Epithelial cell of proximal tubule (primary cell): ENCODE measurements at places on chromosomes 3 and 15.

GRCh38 chr3:25520926-25521559 is 93.0 kb downstream of the RARB start:
- DNase-seq, result no peak

DNA sequence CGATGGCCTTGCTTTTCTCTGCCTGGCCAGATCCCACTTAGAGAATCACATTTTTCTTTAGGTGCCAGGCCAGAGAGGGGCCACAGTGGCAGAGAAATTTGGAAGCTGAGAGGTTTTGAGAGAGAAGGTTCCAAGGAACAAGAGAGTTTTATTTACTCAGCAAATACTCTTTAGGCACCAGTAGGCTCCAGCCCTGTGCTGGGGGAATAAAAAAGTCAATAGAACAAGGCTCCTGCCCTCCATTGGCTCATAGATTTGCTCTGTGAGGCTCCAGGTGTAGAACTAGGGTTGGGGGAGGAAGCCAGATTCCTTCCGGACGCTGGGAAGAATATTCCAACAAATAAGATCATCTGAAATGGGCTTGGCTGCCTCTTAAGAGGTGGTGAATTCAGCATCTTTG is 59.9 kb downstream of the ST8SIA2 start:
- DNase-seq, result no peak

- no peak for DNase-seq
Observed at GRCh38 chr3:14988988-14989394, 41.6 kb downstream of the NR2C2 start.

GRCh38 chr3:168865022-168865551 is 769.4 kb upstream of the GOLIM4 start:
- DNase-seq, result no peak

DNA sequence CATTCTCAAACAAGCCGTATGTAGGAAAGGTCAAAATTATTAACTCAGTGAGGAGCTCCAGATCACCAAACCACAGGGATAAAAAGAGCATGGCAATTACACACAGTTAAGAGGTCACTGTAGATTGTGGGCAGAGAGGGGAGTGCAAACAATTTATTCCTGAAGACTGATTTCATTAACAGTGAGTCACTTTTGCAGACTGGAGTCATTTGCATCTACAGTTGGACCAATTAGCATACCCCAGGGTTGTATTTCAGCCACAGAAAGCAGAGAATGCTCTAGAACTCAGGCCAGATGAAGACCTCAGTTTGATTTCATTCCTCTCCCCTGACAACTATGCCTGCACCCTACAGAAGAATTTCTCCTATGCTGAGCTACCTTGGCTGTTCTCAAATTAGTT is 40.1 kb downstream of the SETMAR start:
- peak; percentile 22 for DNase-seq

DNA sequence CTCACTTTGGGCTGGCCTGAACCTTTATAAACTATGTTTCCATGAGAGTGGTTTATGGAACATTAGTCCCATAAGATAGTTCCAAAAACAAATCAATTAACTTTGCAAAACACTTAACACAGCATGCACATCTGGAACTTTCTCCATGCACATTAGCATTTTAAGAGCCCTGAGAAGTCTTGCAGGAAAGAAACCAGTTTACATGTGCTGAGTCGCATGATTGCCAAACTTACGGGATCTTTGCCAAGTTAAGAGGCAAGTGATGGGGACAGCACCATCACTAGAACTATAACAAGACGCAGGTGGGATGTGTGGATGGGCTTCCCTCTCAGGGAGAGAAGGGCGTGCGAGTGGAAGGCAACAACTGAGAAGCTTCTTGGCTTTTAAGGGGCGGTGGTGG is 20.7 kb downstream of the ADAMTS9 start:
- DNase-seq, result no peak

GRCh38 chr3:12235691-12236090 is 53.2 kb upstream of the PPARG start:
- no peak for DNase-seq

GRCh38 chr3:171646357-171647133 is 163.7 kb downstream of the PLD1 start:
- DNase-seq, result peak; percentile 40

DNA sequence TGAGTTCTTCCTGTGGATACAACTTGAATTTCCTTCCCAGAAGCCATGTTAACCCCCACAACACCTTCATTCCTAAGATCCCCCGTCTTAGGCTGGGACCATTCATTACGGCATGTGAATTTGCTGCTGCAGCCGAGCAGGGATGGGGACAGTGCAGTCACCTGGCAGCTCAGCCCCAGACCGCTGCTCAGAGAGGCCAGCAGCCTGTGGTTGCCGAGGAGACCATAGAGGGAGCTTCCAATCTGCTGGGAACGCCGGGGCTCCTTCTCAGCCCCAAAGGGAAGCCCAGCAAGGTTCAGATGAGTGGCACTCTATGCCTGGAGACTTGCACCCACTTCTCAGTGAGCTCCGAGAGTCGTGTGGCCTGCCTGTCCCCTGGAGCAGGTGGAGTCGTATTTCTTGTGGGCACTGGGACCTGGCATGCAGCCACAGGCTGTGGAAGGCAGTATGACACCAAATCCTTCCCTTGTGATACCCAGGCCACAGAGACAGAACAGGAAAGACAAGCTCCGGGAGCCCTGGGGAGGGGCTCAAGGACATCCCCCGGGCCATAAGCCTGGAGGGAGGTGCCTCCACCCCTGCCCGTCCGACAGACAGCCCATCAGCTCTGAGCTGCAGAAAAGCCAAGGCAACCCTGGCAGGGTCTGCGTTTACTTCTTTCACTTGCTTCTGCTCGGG is 167.3 kb downstream of the FAM43A start:
- no peak for DNase-seq

GRCh38 chr3:64000453-64001055 is 22.7 kb downstream of the PSMD6 start:
- no peak for DNase-seq

GRCh38 chr3:54235998-54236397 is 113.6 kb downstream of the CACNA2D3 start:
- no peak for DNase-seq

- no peak for DNase-seq
Observed at GRCh38 chr3:115626006-115626409, 2.7 kb downstream of the GAP43 start.

DNA sequence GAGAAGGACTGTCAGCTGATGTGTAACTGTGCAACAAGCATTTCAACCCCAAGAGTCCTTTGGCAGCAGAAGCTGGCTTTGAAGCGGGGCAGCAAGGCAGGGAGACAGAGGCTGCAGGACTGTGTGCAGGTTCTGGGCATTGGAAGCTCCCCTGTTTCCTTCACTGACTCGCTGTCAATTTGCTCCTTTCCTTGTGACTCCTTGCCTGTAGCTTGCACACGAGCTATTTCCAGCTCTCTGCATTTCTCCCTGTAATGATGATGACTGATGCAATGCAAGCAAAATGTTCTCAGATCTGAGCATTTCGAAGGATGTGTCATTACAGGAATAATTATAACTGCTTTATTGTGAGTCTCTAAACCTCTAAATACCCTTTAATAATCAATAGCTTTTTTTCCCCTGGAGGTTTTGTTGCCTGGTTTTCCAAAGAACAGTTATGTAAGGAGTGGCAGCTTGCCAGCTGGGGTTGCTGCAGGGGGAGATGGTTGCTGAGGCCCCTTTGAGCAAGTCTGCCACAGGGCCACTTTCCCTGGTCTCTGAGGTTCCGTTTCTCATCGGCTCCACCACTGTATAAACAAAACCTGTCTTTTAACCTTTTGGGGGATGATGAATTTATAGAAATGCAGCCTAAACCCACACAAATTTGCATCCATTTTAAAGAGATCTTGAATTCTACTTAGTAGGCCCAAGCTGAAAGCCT is 2.8 kb downstream of the APOD start:
- no peak for DNase-seq
